ENCODE measurements at places on chromosomes 3 and 15.

DNA sequence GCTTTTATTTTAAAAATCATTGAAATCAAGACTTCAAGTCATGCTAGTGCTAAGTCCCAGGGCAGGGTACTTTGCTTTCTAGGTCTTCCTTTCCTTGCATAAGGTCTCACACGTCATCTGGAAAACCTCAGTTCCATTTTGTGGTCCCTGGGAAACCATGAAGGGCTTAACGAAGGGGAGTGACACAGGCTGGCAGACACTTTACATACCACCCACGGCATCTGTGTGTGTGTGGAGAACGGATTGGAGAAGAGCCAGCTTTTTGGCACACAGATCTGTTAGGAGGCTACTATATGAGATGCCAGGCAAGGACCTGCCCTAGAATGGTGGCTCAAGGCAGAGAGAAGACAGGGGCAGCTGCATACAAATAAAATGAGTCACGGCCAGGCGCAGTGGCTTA is 107.5 kb upstream of the NSMCE3 start:
- DNase-seq: no peak

DNA sequence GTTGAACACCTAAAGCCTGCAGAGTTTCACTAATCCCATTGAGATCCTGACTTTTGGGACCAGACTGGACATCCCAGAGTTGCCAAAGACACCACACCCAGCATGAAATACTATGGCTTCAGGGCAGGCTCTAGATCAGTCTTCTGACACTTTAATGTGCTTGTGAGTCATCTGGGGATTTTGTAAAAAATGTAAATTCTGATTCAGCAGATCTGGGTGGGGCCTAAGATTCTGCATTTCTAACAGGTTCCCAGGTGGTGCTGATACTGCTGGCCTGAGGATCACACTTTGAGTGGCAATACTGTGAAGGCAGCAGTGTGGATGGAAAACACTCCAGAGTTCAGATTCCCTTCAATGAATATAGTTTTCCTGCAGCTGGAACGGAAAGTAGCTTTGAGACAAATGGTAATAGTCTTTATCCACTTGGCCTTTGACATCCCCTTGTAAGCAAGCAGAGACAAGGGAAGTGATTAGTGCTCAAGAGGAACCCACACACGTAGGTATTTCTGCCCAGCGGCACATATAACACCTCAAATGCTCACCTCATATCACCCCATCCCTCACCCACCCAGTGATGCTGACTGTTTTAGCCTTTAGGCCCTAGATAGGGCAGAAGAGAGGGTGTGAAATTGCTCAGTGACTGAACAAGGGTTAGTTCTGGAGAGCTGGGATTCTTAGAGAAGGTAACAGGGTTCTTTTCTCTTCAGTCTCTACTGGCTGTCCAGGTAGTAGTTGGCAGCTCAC is 51.5 kb upstream of the GSK3B start:
- DNase-seq: no peak

GRCh38 chr3:46946856-46947545 is 29.5 kb downstream of the CCDC12 start:
- no peak for DNase-seq

GRCh38 chr15:83310521-83311456 is 26.3 kb upstream of the BNC1 start:
- DNase-seq: no peak

GRCh38 chr3:178198329-178198728 is 337.9 kb upstream of the KCNMB2 start:
- no peak for DNase-seq

GRCh38 chr3:129016720-129017483 is 15.8 kb downstream of the EFCC1 start:
- no peak for DNase-seq

- DNase-seq: no peak
These were observed 248.7 kb upstream of the IL12A start for GRCh38 chr3:159739969-159740368.

DNA sequence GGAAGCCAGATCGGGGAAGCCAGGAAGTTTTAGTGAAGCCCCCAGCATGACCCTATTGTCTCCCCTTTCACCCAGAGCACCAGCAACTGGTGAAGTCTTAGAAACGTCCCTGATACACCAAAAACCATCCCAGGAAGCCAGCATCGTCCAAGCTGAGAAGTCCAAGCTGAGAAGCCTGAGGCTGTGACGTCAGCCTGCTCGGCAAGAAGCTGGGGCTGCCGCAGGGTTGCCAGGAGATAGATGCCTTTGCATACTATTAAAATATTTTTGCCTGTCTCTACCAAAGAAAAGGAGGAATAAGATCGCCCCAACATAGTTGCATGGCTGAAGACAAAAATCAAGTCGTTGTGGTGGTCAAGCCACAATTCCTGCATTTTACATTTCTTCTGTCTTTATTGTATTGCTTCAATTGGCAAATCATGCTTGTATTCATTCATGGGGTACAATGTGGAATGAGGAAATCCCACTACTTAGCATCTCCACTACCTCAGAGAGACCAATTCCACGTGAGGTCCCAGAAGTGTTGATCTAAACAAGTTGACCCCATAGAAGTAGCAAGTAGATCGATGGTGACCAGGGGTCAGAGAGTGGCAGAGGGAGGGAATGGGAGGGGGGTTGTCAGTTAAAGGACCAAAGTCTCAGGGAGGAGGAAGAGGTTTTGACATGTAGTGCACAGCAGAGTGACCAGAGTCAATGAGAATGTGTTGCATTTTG is 19.6 kb upstream of the EMC3 start:
- DNase-seq: no peak

DNA sequence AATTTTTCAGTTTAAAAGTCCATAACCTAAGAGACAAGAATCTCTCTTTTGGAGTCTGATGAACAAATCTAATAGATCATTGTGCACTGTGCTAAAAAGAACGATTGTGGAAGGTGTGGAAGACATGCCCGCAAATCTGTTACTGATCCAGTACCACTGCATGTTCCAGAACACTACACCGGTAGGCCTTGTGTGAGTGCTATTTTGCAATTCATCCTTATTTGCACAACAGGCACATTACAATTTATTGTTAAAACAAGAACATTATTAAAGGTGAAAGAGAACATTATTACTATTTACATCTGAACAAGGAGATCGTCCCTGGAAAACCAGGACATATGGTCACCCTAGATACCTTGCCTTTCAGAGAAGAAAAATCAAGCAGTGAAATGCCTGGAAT is 205.7 kb upstream of the NECTIN3 start:
- DNase-seq: no peak

- no peak for DNase-seq
These were observed 78.5 kb downstream of the ARNT2 start for GRCh38 chr15:80482696-80483095.

- no peak for DNase-seq
These were observed 120.5 kb upstream of the LMCD1 start for GRCh38 chr3:8380904-8381704.

GRCh38 chr3:161266731-161267150 is 45.6 kb downstream of the NMD3 start:
- no peak for DNase-seq

Measured in tibial artery (tissue), 4 donors.